ENCODE measurements at places on chromosomes 2 and 18.

DNA sequence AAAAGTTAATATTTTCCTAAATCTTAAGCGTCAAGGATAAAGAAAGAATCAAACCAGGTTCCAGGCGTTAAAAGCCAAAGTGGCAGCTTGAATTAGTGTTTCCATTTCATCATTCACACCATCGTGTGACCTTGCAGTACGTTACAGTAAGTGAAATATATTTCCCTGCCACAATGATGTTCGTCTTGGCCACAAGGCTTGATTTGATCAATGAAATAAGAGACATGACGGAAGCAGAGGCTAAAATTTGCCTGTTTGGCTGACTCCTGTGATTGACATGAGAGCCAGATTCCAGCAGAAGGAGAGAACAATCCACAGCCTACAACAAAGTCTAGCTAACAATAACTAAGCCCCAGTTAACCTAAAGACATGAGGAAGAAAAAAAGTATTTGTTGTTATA lies 62.0 kb downstream of the ASXL2 start:
- DNase-seq, result no peak

GRCh38 chr2:218218268-218219185 lies 1.5 kb downstream of the ARPC2 start:
- peak; percentile 66 for DNase-seq

GRCh38 chr2:188785490-188785889 lies 188.7 kb upstream of the COL3A1 start:
- DNase-seq, result no peak

DNA sequence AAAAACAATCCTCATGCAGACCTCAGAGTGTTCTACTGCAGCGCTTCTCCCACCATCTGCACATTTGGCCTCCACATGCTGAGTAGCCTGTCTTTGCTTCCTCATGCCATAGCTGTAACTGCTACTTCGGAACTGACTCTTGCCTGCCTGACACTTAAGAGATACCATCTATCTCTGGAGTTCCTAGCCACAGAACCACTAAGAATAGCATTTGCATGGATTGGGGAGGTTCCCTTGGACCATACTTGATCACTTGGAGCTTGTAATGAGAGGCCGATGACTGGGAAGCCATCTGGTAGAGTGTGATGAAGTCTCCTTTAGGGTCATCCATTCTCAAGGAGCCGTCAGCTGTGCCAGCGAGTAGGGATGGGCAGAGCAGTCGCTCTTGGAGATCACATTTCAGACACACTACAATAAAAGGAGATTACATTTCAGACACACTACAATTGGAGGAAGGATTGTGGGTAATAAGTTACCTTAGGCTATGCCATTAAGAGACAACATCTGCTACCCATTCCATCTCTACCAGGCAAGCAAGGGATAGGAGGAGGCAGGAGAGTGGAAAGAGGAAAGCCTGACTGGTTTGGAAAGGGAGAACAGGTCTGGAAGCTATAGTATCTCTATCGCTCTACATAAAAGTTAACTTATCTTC lies 21.8 kb downstream of the DOK1 start:
- no peak for DNase-seq

DNA sequence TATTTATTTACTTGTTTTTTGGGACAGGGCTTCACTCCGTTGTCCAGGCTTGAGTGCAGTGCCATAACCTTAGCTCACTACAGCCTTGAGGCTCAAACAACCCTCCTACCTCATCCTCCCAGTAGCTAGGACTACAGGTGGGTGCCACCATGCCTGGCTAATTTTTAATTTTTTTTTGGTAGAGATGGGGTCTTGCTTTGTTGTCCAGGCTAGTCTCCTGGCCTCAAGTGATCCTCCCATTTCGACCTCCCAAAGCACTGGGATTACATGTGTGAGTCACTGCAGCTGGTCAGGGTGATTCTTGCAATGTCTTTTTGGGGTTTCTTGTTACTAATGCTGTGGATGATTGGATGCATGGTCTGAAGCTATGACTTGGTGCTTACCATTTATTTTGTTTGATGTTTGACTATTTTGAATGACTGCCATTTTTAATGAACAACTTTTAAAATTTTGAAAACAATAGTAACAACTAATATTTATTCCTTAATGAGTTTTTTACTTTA lies 6.5 kb downstream of the CERS6 start:
- no peak for DNase-seq

- DNase-seq, result no peak
These were observed 1127.9 kb upstream of the CHAC2 start for GRCh38 chr2:52639692-52640091.

DNA sequence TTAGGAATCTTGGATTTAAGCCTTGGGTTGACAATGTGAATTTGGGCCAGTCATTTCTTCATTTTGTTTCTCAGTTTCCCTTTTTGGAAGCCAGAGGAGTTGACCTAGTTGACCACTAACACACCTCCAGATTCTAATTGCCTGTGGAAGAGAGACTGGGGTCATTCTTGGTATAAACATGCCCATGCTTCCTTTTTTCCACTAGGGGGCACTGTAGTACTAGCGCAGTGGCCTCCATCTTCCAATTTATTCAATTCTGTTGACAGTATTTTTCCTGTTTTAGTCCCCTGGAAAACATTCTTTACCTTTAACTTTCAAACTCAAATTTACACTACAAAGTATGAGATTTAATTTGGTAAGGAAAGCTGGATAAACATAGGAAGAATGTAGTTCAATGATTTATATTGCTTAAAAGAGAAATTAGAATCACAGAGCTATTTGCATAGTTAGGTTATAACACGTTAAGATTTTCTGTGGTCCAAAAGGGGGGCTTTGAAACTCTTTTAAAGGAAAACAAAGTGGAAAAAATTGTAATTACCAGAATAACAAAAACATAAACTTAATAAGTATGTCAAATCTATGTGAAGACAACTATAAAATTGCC lies 57.5 kb upstream of the AGPS start:
- DNase-seq, result peak; percentile 64

- DNase-seq, result no peak
These were observed 129.5 kb downstream of the PAX3 start for GRCh38 chr2:222169346-222169745.

- peak; percentile 12 for DNase-seq
These were observed 550 bp downstream of the MYL12B start for GRCh38 chr18:3262234-3263131.

GRCh38 chr2:238914648-238915015 lies 66.7 kb downstream of the TWIST2 start:
- DNase-seq, result no peak

- DNase-seq, result no peak
These were observed 3.3 kb upstream of the ATP8B1 start for GRCh38 chr18:57806201-57806977.

GRCh38 chr2:239775623-239776435 lies 249.3 kb downstream of the NDUFA10 start:
- DNase-seq, result no peak

DNA sequence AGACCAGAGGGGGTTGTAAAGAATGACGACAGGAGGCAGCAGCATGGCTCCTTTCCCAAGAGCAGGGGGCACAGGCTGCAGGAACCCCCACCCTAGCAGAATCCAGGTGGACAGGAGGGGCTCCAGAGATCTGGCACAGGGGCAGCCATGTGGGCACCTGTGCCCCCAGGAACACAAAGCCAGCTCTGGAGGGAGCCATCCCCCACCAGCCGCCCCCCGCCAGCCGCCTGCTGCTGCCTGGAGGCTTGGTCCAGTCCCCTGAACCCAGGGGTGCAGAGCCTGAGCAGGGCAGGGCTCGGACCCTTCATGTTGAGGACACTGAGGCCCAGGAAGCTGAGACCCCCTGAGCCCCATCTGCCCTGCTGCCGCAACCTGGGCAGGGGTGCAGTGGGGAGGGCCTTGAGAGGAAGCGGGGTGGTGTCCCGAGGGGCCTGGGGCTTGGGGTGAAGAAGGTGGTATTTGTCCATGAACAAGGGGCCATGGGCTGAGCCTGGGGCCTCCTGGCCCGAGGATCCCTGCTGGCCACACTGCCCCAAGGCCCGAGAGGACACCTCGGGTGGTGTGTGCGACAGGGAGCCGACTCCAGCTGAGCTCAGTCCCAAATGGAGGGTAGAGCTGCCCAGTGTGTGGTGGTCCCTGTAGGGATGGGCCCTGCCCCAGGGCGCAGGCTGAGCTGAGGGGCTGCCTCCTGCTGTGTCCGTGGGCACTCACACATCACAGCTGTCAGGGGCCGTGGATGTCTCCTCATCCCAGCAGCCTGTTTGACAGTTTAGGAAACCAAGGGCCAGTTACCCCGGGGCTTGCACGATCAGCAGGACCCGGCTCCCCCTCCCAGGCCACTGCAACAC lies 39.8 kb upstream of the SNED1 start:
- no peak for DNase-seq

DNA sequence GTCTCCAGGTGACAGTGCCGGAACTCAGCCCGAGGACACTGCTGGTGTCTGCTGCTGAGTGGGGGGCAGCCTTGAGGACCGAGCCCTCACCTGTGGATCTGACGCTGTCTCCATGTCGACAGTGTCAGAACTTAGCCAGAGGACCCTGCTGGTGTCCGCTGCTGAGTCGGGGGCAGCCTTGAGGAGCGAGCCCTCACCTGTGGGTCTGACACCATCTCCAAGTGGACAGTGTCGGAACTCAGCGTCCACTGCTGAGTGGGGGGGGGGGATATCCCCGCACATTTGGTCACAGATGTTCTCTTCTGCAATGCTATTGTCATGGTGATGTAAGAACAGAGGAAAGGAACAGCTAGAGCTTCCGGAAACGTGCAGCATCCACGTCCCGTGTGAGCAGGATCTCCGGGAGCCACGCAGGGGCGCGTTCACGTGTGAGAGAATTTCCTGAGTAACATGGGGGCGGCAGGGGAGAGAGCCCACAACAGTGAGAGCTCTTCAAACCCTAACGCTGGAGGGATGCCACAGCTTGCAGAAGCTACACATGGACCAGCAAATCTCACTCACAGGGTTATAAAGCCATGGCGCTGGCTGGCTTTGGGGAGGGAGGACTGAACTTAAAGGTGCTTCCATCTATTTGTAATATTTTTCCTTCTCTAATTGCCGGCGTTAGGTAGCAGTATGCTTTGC lies 250.7 kb upstream of the SALL3 start:
- no peak for DNase-seq

- no peak for DNase-seq
These were observed 1.4 kb upstream of the PLEK start for GRCh38 chr2:68363721-68364120.

DNA sequence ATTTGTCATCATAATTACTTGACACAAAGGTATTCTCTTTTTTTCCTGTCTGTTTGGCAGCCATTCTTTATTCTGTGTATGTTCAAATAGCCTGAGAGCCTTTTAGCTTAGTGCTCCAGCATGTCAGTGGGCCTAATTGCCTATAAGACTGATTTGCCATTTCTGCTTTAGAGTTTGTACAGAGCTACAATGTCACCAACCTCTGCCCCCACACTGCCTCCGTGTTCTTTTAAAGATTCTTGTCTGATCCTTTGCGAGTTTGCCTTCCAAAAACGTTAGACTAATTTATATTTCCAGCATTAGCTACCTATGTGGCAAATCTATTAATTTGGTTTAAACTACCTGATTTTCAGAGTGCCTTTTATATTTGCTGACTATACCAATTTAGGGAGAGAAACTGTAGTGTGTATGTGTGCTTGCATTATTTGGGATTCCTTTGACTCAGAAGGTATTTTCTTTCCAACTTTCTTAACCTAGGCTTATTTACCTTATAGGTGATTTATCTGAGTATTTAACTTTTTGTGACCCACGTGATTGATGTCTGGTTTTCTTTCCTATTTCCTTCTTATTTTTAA lies 70.8 kb downstream of the FAM117B start:
- no peak for DNase-seq

- DNase-seq, result peak; percentile 6
These were observed 893.5 kb upstream of the ZEB2 start for GRCh38 chr2:145413261-145414030.

DNA sequence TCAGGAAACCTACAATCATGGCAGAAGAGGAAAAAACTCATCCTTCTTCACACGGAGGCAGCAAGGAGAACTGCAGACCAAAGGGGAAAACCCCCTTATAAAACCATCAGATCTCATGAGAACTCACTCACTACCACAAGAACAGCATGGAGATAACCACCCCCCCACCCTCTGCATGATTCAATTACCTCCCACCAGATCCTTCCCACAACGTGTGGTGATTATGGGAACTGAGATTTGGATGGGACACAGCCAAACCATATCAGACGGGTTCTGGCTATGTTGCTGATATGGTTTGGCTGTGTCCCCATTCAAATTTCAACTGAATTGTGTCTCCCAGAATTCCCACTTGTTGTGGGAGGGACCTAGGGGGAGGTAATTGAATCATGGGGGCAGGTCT lies 28.7 kb upstream of the CCDC150 start:
- DNase-seq, result no peak

DNA sequence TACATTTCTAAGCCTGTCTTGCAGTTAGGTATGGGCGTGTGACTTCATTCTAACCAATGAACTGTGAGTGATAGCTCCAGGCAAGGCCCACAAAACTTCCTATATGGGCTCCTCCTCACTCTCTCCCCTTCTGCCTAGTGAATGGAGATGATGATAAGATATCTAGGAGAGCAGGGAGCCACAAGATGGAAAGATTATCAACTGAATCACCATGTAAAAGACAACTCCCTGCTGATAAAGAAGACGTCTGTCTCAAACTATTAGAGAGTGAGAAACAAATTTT lies 237.1 kb downstream of the GPD2 start:
- no peak for DNase-seq

DNA sequence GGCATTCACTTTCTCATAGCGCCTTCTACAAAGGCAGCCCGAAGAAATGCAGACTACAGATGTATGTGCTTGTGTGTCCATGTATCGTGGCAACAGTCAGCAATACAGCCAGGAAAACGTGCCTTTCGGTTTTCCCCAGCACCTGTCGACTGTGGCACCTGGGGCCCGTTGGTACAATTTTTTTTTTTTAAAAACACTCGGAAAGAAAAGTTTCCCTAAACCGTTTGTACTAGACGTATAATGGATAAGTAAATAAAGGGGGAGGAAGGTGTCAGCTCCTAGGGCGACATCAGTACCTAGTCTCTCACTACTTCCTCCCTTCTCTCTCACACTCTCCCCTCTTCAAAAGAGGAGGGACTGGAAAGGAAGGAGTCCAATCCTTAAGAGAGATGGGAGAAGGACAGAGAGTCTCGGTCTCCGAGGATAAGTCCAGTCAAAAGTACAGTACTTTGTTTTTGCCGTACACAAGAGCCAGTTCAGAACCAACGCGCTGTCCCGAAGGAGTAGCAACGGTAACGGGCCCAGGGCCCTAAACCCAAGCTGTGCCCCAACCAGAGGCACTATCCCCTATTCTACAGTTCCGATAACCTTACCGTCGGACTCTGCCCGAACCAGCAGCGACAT lies 759 bp downstream of the PPP4R3B start:
- peak; percentile 22 for DNase-seq

DNA sequence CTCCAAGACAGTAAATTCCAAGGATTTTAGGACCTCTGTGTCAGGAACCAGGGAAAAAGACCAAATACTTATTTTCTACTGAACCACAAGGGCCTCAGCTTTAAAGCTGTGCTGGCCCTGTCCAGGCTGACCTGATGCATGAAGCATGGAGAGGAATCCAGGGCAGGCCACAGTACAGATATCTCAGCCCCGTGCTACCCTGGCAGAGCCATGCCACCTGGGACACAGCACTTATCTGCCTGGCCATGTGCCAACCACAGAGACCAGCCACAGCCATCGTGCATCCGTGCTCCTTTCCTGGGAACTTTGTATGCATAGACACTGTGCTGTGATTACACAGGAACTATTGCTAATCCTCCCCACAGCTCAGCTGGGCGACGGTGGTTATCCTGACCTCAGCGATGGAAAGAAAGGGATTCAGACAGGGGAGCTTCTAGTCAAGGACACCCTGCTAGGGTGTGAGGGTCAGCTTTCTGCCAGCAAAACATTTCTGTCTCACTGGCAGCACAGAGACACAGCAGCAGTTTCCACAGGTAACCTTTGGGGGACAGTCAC lies 687.4 kb upstream of the ID2 start:
- DNase-seq, result no peak

- no peak for DNase-seq
These were observed 28.6 kb upstream of the GALNT5 start for GRCh38 chr2:157228946-157229345.

Measured in CD14-positive monocyte (primary cell).